ENCODE measurements at places on chromosomes 2 and 18. TPM values are rescaled to one million over a fixed set of nuclear protein-coding genes. Genes with fewer than 3 reads are reported as not detected.

The CNGA3 gene
- not detected for total RNA-seq

The TUBA4B gene
- total RNA-seq: not detected

The EVX2 gene
- not detected for total RNA-seq

The NOL4 gene
- total RNA-seq: 2.7 TPM
